ENCODE measurements at places on chromosomes 12 and 14.
A peak's percentile ranks its signal among the peaks of the same experiment; 100 is the strongest.

GRCh38 chr12:117832459-117833457 is 136.0 kb downstream of the KSR2 start:
- no peak for DNase-seq

- no peak for DNase-seq
Observed at GRCh38 chr14:105384041-105384557, 14.2 kb upstream of the TEX22 start.

DNA sequence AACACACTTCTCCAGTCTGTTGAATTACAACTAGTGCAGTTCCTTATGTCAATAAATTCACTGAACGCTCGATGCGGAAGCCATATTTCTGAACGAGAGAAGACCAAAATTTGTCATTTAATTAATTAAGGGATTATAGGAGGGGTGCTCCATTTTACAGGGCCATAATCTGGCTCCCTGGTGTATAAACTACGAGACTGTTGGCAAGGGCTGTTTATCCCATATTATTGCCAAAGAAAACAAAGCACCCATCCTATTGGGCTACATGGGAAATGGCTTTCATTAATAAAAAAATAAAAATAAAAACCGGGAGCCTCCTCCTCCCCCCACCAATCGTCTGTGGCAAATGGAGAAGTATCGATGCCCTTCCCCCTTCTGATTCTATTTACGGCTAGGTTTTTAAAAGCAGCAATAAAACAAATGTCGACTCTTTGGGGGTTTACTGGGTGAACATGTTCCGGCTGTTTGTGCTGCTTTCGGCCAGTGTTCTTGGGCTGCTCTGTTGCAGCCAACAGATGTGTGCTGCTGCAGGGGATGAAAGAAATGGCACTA is 24.8 kb downstream of the ATF7 start:
- no peak for DNase-seq

DNA sequence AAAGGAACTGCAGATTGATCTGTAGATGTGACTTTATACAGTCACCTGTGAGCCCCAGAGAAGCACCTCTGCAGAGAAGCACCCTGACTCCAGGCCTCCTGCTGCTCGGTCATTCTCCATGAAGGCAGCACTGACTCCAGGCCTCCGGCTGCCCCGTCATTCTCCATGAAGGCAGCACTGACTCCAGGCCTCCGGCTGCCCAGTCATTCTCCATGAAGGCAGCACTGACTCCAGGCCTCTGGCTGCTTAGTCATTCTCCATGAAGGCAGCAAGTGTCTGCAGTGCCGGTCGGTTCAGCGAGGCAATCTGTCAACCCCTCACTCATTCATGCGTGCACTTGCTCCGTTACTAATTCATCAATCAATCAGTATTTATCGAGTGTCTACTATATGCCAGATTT is 160.3 kb downstream of the PIWIL1 start:
- no peak for DNase-seq

GRCh38 chr12:19847294-19848059 is 408.2 kb downstream of the AEBP2 start:
- no peak for DNase-seq

DNA sequence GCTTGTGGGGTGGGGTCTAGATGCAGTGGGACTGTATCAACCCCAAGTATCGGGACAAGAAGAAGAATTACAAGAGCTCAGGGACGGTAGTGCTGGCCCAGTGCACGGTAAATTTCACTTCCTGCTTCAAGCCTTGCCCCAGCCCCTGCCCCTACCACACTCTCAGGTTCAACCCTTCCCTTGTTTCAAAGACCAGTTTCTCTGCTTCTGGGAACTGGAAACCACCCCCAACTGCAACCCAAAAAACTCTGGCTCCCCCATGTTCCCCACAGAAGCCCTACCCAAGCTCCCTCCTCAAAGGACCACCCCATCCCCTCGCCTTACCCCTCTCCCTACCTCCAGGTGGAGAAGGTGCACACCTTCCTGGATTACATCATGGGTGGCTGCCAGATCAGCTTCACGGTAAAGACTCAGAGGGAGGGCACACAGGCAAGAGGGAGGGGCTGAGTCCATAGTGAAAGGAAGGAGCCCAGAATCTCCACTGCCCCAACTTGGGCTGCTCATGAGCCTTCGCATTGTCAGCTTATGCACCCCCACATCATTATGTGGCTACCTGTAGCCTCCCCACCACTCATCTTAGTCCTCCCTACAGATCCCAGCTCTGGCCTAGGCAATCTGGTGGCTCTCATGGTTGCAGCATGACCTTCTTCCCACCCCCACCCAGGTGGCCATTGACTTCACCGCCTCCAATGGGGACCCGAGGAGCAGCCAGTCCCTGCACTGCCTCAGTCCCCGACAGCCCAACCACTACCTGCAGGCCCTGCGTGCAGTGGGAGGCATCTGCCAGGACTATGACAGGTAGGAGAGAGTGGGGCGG is 4.3 kb downstream of the CPNE6 start:
- no peak for DNase-seq

- no peak for DNase-seq
Observed at GRCh38 chr14:101233021-101233366, 328.3 kb upstream of the DIO3 start.

- DNase-seq: no peak
Observed at GRCh38 chr12:115871714-115872113, 405.8 kb downstream of the MED13L start.

- no peak for DNase-seq
Observed at GRCh38 chr14:51609955-51610283, 41.8 kb upstream of the FRMD6 start.

DNA sequence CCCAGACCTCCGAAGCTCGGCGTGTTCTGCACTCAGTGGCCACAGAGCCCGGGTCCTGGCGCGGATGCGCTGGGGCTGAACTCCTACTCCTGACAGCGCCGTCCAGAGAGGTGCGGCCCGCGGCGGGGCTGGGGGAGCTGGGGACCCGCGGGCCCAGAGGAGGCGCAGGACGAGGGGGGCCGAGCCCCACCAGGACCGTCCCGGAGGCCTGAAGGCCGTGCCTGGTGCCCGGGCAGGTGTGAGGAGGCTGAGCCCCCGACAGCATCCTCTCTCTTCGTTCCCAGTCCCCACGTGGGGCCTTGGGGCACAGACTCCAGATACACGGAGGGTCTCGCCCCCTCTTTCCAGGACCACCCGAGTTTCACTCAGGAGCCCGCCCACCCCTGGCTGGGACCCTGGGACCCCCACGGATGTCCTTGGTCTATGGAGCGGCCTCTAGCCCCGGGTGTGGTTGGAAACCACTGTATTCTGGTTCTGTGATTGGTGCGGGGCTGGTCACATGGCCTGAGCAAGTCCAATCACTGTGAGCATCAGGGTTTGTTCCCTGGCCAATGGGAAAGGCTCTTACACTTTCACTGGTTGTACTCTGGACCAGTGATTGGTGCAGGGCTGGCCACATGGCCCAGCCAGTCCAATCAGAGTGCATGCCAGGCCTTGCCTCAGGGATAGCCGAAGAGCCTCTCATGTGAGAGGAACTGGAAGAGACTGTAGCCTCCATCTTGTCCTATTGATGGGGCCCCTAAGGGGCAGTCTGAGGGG is 217.6 kb upstream of the SFSWAP start:
- DNase-seq: no peak

GRCh38 chr12:122754790-122755189 is 2.2 kb downstream of the DENR start:
- no peak for DNase-seq

DNA sequence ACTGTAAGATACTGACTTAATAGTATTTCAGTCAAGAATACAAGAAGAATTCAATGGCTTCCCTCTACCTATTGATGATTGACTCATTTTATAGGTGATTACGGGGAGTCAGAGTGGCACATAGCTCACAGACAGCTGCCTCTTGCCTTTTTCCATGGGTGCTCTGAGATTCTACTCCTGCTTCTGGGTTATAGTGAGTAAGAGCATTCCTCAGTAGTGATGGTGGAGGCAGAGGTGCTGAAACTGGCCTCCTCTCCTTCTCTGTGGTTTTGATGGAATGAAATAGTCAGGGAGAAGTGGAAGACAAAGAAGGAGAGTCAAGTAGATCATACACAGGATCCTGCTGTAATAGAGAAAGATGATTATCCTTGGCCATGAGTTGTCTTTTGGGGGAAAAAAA is 438.2 kb upstream of the FAR2 start:
- no peak for DNase-seq

DNA sequence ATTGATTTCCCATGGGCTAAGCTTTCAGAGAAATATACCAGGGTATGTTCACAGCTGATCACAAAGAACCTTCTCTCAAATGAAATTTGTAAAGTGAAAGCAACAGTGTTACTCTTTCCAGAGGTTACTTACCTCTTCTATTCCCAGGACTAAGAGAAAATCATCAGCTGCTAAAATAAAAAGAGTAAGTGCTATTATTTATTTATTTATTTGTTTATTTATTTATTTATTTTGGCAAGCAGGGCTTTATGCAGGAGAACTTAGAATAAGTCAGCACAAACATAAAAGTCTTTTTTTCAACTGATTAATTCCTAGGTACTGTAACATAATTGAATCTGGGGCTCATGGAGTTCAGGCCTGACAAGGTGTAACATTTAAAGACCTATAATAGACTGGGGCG is 93.9 kb upstream of the SYT10 start:
- no peak for DNase-seq

DNA sequence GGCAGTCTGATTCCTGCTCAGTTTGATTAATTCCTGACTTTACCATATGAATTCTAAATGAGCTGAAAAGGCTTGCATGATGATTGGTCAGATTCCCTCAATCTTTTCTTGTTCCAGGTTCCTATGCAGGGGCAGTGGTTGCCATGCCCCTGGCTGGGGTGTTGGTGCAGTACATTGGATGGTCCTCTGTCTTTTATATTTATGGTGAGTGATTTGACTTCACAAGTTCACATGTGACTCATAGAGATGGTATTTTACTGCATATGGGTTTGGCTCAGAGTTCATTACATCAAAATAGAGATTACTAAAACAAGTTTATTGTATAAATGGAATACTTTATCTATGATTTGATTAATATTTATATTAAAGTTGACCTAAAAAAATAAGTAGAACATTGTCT is 44.8 kb downstream of the SLC17A8 start:
- DNase-seq: no peak

DNA sequence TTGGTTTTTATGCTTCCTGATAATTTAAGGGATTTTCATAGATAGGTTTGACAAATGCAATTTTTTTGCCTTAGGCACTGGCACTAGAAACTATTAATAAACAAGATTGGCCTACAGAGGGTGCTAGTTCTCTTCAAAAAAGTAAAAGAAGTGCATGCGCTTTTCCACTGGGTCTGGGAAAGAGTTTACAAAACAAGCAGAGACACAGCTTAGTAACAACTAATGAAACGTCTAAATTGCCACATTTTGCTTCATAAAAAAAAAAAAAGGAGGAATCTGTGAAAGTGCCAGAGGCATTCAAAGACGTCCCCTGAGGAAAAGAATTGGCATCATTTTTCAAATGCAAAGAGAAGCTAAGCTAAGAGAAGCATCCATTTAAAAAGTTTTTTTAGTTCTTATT is 58.3 kb upstream of the EEA1 start:
- peak; percentile 17 for DNase-seq

DNA sequence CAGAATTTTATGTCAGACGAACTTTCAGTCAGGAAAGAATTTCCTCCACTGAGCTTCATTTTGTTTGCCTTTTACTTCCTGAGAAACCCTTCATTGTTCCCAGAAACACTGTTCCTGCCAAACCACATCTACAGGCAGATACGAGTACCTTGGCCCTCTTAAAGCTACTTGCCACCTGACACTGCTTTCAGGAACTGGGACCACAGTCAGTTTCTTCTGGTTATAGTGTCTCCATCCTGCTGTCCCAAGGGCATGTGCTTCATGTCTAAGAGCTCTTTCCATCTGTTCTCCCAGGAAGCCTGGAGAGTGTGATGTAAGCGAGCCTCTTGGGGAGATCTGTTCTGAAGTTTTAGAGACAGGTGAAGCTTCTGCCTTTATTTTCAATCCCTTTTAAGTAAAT is 161.7 kb upstream of the PLEKHA5 start:
- DNase-seq: no peak

DNA sequence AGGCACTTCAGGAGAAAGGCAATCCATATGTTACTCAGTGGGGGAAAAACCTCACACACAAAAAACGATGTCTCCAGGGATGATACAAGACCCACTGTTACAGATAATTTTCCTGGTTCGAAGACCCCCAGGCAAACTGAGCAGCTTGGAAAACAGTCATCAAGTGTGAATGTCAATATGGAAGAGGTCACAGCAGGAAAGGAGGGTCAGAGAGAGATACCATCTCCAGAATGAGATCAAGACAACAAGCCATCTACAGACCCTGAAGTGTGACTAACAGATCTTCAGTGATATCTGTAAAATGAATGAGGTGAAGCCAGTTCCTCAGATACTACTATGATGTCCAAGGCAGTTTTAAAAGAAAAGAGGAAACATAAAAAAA is 28.6 kb downstream of the GNS start:
- DNase-seq: no peak

- peak; percentile 34 for DNase-seq
Observed at GRCh38 chr12:111444314-111444924, 38.7 kb downstream of the SH2B3 start.

DNA sequence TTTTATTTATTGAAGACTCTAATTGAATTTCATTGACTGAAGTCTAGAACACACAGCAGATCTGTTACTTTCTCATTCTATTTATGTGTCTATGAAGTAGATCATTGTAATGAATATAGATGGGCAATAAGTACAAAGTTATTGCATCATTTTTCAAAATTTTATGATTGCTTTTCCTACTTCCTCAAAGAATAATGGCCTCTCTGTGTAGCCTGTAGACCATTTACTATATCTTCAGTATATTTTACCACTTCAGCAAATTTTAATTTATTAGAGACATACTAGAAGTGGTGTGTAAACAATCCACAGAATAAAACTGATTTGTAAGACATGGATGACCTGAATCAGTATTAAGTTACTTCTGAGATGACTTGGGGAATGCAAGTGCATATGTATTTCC is 291.7 kb upstream of the FAR2 start:
- no peak for DNase-seq

GRCh38 chr12:102903337-102904007 is 13.6 kb downstream of the PAH start:
- DNase-seq: no peak

GRCh38 chr12:42332301-42333285 is 6.6 kb downstream of the PPHLN1 start:
- DNase-seq: peak; percentile 45

DNA sequence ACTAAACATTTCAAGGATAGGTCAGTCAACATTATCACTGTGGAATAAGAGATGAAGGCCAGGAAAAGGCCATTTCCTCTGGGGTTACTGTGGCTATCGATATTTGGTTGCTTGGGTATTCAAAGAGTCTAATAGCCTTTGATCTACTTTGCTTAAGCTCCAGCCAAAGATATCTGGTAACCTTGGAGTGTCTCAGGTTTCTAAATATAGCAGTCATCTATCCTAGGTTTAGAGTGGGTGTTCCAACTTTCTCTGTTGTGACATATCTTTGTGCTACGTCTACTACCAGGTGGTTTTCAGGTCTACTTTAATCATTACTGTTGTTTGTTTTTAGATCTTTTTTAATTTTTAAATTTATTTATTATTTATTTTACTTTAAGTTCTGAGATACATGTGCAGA is 42.4 kb downstream of the RDH12 start:
- no peak for DNase-seq
